ENCODE measurements at places on chromosomes 7 and 10.

DNA sequence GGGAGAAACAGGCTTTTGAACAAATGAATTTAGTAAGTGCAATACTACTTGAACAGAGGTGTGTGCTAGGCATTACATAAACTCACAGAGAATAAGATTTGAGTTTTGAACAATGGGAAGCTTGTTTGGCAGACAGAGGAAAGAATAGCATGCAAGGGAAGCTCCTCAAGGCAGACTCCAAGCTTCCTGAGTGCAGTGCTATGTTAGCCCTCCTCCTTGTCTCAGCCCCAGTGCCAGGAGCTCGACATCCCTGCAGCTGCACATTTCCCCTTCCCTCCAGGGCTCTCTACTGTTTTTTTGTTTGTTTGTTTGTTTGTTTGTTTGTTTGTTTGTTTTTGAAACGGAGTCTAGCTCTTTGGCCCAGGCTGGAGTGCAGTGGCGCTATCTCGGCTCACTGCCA, 237.5 kb downstream of the IPMK start:
- no peak for DNase-seq

GRCh38 chr7:70340236-70340635, 742.0 kb downstream of the AUTS2 start:
- no peak for DNase-seq

DNA sequence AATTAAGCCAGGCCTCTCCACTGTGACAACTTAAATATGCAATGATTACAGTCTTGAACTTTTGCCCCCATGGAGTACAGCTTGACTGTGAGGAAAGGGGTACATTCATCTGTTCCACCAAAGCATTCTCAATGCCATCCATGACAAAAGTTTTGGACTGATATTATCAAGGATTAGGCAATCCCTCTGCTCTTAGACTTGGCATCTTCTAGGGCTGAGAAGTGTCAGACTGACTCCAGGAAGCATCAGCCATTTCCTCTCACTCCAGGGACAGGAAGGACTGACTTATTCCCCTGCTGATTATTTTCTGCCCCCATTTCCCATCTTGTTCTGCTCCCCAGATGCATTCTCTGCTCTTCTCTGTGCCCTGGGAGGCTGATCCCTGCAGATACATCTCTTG, 69.7 kb downstream of the ZNF365 start:
- DNase-seq = no peak

DNA sequence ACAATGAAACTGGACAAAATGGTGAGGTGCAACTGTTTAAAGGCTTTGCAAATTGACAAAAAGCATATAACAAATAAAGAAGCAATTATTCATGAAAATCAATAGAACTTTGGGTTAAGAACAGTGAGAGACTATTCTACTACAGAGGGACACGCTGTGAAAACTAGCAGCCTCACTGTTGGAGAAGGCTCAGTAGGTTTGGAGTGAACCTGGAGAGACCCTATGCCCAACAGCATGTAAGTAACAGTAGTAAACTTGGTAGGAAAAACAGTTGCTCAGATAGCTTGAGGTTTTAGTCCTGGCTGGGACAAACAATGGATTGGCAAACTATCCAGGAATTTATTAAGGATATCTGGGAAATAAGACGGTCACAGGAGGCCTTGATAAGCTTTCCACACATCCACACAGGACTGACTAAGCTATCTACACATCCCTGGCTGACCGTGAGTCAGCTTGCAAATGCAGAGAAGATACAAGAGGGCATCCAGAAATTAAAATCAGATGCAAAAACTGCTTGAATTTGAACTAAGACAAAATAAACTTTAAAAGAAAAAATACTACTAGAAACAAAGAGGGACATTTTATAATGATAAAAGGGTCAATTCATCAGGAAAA, 15.9 kb downstream of the FAM149B1 start:
- no peak for DNase-seq

DNA sequence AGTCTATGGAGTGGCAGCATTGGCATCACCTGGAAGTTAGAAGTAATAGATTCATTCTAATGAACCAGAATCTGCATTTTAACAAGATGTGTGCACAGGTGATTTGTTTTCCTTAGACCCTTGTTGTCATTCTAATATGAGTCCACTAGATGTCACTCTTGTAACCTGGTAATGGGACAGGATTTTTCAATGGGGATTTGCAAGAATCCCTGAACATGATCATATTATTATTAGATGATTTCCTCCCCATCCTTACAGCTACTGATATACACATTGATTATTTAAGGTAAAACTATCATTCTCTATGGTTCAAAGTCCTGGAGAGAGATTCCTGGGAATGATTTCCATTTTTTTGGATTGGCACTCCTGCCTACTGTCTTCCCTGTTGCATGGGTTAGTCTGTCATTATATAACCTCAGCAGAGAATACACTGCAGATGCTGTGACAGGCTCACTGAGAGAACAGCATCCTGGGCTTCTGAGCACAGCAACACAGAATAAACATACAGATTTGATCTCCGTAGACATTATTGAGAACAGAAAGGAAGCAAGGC, 194.9 kb downstream of the SUGCT start:
- DNase-seq = no peak

GRCh38 chr10:90999512-91000172, 78.8 kb upstream of the ANKRD1 start:
- DNase-seq = no peak

GRCh38 chr7:43698460-43699255, 30.7 kb downstream of the COA1 start:
- DNase-seq = no peak

All from activated CD4-positive, alpha-beta T cell treated with anti-CD3 and anti-CD28 coated beads, Interleukin-2, amount 50 U/mL, for 24 hours (primary cell).